ENCODE measurements at places on chromosomes 5 and 9.
A peak's percentile ranks its signal among the peaks of the same experiment; 100 is the strongest.

DNA sequence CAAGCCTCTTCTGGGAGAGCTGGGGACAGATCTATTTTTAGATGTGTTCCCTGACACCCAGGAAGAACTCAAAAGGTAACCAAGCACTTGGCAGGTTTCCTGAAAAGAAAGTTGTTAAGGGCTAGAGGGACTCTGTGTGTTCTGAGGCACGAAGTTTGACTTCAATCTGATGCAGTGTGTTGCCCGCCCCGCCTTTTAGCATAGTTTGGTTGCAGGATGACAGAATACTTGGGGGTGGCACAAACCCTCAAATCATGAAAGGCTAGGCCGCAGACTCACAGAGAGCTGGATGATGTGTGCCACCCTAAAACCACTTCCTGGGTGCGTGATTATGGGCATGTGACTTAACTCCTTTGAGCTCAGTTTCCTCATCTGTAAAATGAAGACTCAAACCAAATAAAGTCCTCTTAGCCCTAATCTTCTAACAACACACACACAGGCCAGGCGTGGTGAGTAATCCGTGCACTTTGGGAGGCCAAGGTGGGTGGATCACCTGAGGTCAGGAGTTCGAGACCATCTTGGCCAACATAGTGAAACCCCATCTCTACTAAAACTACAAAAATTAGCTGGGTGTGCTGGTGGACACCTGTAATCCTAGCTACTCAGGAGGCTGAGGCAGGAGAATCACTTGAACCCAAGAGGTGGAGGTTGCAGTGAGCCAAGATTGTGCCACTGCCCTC lies 12.8 kb upstream of the NDFIP1 start:
- peak; percentile 61 for DNase-seq

GRCh38 chr5:169970911-169971765 lies 9.2 kb downstream of the INSYN2B start:
- no peak for DNase-seq

DNA sequence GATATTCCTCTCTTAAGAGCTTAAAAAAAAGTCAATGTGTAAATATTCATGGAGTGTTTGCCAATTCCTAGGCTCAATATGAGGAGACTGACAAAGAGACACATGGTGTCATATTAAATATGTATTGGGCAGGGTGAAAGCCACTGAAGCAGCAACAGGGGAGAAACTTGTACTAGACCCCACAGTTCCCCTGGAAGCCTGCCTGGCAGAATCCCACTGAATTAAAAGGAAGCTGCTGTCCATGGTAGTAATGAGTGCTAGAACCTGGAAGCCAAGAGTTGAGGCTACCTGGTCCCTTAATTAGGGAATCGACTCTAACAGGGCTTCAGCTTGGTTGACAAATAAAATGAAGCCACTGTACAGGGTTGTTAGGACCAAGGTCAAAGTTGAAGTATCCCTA lies 129.4 kb upstream of the GPR151 start:
- DNase-seq = no peak

- no peak for DNase-seq
These were observed 39.9 kb downstream of the DOCK8 start for GRCh38 chr9:254516-254915.

GRCh38 chr9:122151267-122151828 lies 8.2 kb downstream of the NDUFA8 start:
- DNase-seq = no peak

DNA sequence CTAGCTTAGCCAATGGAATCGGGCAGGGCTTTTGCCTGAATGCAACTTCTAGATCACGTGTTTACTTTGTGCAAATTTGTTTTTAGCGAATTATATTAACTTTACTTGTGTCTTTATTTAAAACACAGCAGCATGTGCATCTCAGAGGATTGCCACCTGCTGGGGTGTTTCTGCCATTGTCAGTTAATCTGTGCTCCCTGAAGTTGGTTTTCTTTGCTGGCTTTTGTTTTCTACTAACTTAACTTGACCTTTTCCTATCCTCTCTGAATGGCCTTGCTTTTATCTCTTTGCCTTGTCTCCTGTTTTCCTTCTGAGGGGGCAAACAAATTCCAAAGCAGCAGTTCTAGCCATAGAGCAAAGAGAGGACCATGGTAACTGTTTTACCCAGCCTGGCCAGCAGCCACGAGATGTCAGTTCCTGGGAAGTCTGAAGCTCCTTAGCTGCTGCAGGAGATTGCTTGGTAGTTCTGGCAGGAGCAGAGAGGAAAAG lies 67.6 kb downstream of the ARHGEF28 start:
- no peak for DNase-seq

DNA sequence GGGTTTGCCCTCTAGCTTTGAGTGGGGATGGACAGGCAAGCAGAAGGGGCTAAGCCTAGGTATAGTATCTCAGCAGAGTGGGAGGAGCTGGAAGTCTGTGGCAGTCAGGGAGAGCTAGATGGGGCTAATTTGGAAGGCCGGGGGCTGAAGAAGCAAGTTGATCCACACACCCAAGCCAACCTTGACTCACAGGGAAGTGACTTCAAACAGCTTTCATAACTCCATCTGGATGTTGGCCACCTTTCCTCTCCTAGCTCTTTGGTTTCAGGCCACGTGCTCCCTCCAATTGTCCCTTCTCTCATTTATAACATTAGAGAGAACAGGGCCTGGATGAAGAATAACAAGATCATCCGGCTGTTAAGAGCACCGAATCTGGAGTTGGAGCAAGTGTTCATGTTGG lies 36.8 kb downstream of the EGR1 start:
- DNase-seq = no peak

DNA sequence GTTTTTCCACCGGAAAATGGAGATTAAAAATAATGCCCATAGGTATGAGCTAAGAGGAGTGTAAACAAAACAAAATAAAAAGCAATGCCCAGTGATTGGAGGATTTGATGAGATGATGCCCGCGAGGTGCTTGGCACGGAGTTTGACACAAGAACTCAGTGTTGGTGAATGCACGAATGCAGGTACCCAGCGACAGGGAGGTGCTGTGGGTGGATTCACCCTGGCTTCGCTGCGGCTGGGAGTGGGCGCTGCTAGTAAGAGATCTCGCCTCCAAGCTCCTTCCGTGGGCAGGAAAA lies 526 bp upstream of the STXBP1 start:
- DNase-seq = no peak

Data from stimulated activated CD8-positive, alpha-beta memory T cell treated with anti-CD3 and anti-CD28 coated beads, Interleukin-4, amount 100 ng/mL, for 1 hour (primary cell).